GF-D8 (cell line): ENCODE measurements at places on chromosomes 3 and 15.

DNA sequence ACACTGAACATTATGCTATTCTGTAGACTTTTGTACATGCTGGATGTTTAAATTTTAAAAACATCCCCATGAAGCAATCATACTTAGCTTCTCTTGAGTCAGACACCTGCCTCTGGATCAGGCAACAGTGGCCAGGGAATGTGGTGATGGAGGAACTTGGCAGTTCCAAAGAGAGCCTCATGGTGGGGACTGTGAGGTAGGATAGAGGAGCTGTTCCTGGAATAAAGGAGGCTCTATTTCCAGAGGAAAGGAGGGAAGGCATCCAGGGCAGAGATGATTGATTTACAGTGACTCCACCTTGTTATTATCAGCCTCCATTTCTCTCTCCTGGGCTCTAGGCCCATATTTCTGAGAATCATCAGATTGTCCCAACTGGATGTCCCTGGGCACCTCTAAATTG is 35.0 kb upstream of the ABHD17C start:
- no peak for DNase-seq

- DNase-seq = no peak
Measured at GRCh38 chr15:31977812-31978661, 52.3 kb upstream of the CHRNA7 start.

- DNase-seq = peak; percentile 72
Measured at GRCh38 chr3:63921741-63922482, 9.7 kb upstream of the SCAANT1 start.

DNA sequence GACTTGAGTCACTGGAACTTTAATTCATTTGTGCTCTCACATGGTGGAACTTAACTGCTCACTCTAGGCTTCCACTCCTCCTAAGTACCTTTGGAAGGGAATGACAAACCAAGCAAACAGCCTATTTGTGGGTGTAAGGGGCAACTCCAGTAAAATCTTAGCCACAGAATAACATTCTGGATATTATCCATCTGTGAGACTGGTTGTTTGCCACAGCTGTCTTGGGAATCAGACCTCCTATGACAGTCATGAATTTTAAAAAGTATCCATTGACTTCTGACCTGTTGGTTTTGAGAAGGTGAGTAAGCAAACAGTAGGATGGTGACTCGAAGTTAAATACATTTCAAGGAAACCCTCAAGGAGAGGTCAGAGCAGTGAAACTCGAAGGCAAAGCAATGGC is 147.3 kb upstream of the CDIN1 start:
- no peak for DNase-seq

- DNase-seq = peak; percentile 6
Measured at GRCh38 chr15:58520936-58521292, 89.1 kb downstream of the LIPC start.

DNA sequence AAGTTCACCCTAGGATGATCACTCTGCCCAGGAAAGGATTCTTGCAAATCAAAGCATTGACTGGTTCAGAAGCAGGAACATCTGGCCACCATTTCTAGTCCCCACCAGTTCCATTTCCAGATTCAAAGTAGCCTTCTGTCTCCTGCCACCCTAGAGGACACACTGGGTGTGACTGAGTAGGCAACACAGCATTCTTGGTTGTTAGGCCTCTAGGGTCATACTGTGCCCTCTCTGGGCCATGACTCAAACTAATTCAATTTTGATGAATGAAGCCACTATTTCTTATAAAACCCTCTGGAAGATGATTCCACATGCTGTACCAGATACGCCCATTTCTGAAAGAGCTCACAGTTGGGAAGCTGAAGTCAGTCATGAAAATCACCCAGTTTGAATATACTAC is 69.7 kb downstream of the WDR76 start:
- DNase-seq = no peak

DNA sequence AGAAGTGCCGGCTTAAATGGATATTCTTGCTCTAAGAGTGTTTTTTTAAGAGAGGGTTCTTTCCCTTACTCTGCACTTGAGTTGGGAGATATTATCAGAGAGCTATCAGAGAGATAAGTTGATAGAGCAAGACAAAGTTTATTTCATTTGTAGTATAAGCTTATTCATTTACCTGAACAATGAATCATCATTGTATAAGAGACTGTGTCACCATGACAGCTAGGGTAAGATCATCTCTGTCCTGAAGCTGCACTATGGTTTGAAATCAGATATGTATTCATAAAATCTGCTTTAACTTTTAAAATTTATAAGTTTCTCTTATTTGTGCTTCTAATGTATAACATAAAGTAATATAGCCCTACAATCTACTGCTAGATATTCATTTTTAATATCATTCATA is 128.1 kb upstream of the ARL6 start:
- no peak for DNase-seq

DNA sequence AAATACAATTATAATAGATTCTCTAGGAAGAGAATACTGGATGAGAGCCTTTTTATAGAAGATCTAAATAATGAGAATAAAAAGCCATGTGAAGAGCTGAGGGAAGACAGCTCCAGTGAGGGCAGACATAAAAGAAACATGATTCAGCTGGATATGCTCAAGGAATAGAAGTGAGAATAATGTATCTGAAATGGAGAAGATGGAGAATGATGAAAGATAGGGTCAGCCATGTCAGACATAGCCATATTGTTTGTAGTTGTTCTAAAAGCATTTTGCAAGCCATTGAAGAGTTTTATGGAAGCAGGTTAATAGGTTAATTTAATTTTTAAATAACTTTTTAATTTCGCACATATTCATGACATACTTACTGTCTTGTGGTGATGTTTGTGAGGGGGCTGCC is 713.5 kb upstream of the ARPP21 start:
- DNase-seq = no peak

GRCh38 chr15:31150732-31151231 is 49.3 kb upstream of the TRPM1 start:
- DNase-seq = no peak

DNA sequence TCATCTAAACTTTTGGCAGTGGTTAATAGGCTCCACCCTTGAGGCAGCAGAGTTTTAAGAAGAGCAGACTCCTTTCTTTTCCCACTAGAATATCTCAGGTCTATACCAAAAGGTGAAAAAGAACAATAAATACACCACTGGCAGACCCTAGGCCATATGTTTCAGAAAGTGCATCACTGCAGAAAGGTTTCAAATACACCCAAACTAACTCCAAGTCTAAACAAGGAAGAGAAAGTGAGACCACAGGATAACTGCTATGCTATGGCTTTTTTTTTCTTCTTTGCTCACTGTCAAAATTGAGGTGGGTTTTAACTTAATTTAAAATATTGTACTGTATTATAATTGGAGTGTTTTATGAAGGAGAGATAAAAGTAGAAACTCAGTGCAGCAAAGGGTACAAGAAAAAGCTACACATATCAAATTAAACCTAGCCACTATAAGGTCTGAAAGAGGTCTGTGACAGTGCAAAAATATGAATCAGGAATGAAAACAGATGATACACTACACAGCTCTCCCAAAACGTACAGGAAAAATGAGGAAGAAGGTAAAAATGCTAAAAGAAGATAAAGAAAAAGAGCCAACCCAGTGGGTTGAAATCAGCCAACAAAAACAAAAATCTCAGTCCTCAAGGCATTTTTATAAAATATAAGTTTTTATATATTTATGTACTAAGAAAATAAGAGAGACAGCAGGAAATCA is 8.4 kb downstream of the SNX4 start:
- DNase-seq = no peak

DNA sequence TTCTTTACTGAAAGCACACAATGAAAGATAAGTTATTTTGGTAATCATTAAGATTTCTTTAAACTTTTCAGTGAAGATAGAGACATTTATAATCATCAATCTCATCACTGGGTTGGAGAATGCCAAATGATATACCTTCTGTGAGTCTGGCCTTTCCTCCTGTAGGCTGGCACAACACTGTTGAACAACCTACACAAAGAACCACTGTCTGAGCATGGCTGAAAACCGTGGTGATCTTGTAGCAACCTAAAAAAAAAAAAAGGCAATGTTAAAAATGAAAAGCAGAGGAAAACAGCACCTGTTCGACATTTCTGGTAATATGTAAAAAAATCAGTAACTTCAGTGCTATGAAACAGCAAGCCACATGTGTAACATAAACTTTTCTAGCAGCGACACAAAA is 1.8 kb downstream of the RPS27L start:
- no peak for DNase-seq

DNA sequence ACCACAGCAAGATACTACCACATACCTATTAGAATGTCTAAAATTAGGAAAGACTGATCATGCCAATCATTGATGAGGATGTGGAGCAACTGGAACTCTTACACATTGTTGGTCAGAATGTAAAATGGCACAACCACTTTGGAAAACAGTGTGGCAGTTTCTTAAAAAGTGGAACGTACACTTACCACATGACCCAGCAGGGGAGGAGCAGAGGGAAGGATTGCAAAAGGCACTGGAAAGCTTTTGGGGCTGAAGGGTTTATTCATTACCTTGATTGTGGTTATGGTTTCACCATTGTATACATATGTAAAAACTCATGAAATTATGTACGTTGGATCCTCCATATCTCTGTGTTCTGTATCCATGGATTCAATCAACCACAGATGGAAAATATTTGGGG is 3.3 kb upstream of the EHD4 start:
- no peak for DNase-seq

DNA sequence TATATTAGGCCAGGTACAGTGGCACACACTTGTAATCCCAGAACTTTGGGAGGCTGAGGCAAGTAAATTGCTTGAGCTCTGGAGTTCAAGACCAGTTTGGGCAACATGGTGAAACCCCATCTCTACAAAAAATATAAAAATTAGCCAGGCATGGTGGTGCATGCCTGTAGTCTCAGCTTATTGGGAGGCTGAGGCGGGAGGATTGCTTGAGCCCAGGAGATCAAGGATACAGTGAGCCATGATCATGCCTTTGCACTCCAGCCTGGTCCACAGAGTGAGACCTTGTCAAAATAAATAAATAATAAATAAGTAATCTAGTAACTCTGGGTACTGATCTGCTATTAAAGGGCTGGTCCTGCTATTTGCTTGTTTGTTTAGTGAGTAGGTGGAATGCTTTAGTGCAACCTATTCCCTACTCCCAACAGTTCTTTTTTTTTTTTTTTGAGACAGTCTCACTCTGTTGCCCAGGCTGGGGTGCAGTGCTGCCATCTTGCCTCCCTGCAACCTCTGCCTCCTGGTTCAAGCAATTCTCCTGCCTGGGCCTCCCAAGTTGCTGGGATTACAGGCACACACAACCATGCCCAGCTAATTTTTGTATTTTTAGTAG is 9.1 kb upstream of the INO80 start:
- DNase-seq = no peak

- peak; percentile 89 for DNase-seq
Measured at GRCh38 chr3:58351920-58352319, 19.2 kb downstream of the PXK start.

- DNase-seq = no peak
Measured at GRCh38 chr3:121962443-121962842, 59.6 kb downstream of the ILDR1 start.

GRCh38 chr3:17038900-17039553 is 154.3 kb downstream of the PLCL2 start:
- DNase-seq = no peak

GRCh38 chr3:12553921-12554391 is 2.9 kb upstream of the MKRN2 start:
- no peak for DNase-seq

- no peak for DNase-seq
Measured at GRCh38 chr15:65777053-65777452, 15.0 kb downstream of the DENND4A start.

- DNase-seq = no peak
Measured at GRCh38 chr3:121431726-121432517, 113.9 kb downstream of the POLQ start.

DNA sequence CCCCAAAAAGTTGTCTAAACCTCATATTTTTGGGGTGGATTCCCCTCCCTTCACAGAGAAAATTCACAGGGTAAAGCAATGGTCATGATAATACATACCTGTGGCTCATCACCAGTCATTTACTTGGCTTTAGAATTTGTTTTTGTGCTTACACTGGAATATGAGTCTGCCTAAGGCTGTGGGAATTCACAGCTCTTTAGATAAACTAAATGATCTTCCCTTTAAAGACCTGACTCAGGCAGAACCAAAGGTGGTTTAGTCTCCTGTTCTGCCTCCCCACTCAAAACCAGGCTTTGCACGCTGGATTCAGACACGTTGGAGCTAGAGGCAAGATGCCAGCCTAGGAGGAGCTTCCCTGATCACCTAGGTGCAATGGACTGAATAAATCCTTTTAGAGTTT is 40.3 kb upstream of the BNC1 start:
- no peak for DNase-seq

GRCh38 chr3:197335428-197336132 is 37.2 kb upstream of the DLG1 start:
- no peak for DNase-seq

DNA sequence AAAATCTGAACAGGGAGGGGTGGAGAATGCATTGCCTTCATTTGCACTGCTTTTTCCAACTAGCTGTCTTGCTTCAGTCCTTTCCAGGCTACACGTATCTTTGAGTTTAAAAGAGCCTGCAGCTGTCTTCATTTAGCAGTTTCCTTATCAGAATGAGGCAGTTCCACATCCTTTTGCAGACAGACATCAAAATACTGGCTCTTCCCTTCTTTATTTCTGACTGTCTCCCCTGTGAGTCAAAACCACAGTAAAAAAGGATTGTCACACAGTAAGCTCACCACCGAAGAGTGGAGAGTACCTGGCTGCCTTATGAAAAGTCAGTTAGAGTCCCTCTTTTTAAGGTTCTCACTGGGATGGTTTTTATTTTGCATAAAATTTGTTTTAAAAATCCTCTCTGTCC is 205.5 kb upstream of the CD96 start:
- DNase-seq = no peak

DNA sequence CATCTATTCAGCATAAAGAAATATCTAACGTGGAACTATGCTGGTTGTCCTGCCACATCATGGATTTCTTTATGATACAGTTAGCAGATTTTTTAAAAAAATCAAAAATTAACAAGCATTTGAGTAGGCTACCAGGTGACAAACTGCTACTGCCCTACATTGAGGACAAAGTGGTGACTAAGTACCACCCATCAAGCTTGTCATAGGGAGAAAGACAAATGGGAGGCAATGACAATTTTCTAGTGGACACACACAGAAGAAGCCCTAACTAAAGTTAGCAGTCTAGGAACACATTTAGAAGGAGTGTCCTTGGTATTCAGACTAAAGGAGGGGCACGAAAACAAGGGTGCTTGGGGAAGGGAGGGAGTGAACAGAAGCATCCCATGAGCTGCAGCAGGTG is 131.2 kb downstream of the TBL1XR1 start:
- no peak for DNase-seq
